NCI-H774 (cell line): ENCODE measurements at places on chromosomes 6 and 20.

DNA sequence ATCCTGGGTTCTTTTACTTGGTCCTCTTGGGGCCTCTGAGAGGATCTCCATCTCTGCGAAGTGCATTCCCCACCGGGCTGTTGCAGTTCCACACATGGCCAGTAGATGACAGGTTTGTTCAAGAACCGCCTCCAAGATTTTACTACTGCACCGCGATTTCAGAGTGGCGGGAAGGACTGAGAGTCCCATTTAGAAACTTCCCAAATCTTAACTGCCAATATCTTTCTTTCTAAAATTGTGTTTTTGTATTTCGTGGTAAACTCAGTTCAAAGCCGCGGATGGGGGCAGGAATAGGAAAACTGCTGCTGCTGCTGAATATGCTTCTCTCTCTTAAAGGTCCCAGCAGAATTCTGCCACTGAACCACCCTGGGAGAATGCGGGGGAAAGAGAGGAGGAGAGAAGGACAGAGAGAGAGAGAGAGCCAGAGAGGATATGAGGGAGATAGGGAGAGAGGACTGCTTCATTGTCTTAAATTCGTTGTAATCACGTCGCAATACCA lies 8.6 kb upstream of the BTNL2 start:
- peak; percentile 33 for DNase-seq

- no peak for DNase-seq
Observed at GRCh38 chr20:37627060-37627766, 66.6 kb upstream of the CTNNBL1 start.

GRCh38 chr20:51335329-51335841 lies 207.1 kb downstream of the NFATC2 start:
- no peak for DNase-seq

DNA sequence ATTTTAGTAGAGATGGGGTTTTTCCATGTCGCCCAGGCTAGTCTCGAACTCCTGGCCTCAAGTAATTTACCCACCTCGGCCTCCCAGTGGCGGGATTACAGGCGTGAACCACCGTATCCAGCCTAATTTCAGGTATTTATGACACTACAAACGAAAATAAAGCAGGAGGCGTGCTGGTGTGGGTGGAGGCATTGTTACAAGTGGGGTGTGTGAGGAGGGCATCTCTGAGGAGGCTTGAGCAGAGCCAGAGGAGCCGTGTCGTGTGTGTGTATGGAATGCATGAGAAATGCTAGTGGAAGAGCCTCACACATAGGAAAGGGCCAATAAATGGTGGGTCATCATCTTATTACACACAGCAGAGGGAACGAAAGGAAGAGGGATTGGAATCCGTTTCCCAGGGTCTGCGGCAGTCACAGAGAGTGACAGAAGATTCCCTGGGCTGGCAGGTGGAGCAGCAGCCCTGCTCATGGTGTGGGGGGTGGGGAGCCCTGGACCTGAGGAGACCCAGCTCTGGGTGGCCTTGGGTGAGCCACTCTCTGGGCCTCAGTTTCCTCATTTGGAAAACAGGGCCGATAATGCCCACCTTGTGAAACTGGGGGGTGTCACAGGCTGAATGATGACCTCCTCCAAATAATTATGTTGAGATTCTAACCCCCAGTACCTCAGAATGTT lies 17.2 kb upstream of the PEDS1 start:
- no peak for DNase-seq

- DNase-seq: no peak
Observed at GRCh38 chr6:11613858-11614257, 76.3 kb downstream of the TMEM170B start.

- DNase-seq: no peak
Observed at GRCh38 chr6:51099201-51099600, 280.5 kb downstream of the TFAP2B start.

GRCh38 chr20:63740627-63741353 lies 1.2 kb downstream of the SLC2A4RG start:
- DNase-seq: peak; percentile 48

DNA sequence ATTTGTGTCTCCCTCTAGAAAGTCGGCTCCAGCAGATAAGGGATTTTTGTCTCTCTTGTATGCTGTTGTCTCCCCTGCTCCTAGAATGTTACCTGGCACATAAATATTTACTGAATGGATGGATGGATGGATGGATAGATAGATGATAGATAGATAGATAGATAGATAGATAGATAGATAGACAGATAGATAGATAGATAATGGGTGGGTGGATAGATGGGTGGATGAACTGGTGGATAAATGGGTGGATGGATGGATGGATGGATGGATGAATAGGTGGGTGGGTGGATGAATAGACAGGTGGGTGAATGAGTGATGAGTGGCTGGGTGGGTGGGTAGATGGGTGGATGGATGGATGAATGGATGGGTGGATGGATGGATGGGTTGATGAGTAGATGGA lies 185.0 kb downstream of the NFATC2 start:
- no peak for DNase-seq

GRCh38 chr6:82712389-82712788 lies 348.8 kb downstream of the TPBG start:
- DNase-seq: no peak

DNA sequence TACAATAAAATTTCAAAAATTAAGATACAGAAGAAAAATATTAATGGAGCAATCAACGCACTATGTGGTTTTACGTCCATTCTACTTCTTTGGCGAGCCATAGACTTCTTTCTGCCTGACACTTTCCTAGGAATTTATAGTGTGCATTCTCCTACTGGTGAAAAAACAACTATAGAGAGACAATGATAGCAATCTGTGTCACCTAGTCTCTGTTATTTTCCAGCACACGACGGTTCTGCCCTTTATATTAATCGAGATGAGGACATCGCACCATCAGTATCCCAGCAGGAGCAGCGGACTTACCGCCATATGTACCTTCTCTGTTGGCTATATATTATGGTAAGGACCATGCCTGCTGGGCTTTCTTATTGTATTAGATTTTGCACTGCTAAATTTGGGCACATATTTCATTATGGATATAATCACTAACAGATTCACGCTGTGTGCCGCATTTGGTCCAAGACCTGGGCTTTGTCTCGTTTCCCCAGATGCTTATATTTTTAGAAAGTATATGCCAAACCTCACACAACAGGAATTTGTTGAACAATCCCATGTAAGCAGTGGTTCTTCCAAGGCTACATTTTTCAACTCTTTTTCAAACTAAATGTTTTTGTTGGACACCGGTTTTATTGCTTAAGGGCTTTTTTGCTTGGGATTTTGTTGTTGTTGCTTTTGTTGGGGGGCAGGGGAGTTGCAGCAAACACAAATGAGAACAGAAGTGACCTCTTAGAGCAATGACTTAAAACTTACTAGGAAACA lies 166.4 kb downstream of the ADAT2 start:
- no peak for DNase-seq

DNA sequence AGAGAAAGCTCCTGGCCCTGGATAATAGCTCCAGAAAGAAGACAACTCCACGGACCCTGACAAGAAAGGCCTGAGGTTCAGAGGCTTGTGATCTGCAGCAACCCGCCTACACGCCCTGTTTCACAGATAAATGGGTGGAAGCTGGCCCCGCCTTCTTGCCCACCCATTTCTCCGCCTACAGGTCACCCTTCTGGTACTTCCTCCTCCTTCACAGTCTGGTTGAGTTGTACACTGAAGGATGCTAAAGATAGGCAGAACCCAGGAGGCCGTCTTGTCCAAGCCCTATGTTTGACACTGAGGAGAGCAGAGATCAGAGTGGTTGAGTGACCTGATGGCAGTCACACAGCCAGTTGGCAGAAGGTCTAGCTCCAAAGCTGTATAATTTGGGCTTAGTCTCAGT lies 34.2 kb upstream of the MDGA1 start:
- DNase-seq: no peak

DNA sequence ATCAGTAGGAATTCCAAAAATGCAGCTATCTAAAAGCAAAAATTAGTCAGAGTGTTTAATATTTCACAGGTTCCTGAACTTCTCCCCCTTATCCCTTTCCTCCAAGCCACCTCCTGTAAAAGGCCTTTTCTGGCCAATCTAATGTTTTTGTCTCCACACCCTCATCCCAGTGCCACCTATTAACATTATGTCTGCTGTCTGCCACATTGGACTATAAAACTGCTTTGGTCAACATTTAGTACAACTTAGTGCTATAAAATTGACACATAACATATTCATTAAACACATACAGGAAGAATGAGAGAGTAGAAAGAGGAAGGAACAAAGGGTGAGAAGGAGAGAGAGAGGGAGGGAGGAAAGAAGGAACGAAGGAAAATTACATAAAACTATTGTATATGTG lies 47.7 kb downstream of the MMUT start:
- no peak for DNase-seq

DNA sequence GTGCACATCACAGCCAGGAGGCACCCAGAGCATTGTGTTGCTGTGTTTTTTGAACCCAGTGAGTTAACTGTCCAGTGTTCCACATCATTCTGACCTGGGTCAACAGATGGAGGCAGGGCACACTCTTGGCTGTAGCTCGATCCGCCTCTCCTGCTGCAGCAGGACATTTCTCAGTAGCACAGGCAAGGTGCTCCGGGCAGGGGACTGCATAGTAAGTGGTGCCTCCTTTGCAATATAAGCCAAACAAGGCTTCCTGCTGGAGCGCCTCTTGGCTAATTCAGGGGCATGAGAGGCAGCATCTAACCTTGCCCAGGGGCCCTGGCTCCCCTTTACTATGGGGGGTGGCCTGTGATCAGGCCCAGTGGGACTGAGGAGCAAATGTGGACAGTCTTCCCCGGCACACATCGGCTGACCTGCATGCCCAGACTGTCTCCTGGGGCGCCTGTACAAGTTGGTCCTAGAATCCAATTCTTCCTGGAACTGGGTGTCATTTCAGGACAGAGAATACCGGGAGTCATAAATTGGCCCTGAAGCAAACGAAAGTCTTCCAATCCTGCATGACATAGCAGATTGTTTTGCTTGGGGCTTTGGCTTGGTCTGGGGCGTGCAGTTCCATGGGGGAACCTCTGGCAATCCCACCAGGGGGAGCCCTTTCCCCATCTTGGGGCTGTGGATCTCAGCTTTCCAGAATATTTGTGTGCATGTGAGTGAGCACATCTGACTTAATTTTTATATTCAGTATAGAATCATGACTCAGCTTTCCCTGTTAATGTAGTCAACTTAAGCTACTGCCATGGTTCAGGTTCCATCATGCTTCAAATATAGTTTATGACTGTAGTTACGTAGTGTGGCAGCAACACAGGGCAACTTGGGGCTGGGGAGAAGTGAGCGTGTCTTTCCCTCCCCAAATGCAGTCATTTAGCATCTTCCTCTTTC lies 56.0 kb upstream of the DDR1 start:
- DNase-seq: peak; percentile 56

- DNase-seq: no peak
Observed at GRCh38 chr6:26232306-26232939, 132.6 kb upstream of the BTN3A2 start.

DNA sequence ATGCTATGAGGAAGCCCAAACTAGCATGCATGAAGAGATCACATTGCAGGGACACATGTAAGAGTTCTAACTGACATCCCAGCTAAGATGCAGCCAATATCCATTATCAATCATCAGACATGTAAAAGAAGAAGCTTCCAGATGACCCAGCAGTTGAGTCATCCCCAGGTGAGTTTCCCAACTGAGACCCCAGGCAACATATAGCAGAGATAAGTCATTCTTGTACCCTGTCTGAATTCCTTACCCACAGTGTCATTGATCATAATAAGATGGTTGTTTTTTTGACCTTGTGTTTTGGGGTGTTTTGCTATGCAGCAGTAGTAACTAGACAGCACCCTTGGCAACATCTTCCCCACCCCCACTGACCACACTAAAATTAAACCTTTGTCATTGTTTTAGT lies 18.9 kb downstream of the SIRPD start:
- no peak for DNase-seq

GRCh38 chr6:137860394-137861005 lies 6.6 kb upstream of the TNFAIP3 start:
- no peak for DNase-seq

DNA sequence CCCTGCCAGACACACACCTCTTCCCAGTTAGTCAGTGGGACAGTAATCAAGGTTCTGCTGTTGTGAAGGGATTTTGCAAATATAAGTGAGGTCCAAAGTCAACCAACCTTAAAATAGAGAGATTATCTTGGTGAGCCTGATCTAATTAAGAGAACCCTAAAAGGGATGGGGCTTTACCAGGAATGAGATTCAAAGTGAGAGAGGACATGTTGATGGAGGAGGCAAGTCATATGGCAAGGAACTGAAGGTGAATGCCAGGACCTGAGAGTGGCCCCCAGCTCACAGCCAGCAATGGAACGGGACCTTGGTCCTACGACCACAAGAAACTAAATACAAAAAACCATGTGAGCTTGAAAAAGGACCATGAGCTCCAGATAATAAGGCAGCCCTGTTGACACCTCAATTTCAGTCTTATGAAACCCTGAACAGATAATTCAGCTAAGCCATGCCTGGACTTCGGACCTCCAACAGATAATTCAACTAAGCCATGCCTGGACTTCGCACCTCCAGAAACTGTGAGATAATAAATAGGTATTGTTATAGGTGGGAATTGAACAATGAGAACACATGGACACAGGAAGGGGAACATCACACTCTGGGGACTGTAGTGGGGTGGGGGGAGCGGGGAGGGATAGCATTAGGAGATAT lies 253.4 kb downstream of the GMPR start:
- DNase-seq: no peak

- DNase-seq: no peak
Observed at GRCh38 chr6:106530502-106530901, 98.8 kb downstream of the RTN4IP1 start.

DNA sequence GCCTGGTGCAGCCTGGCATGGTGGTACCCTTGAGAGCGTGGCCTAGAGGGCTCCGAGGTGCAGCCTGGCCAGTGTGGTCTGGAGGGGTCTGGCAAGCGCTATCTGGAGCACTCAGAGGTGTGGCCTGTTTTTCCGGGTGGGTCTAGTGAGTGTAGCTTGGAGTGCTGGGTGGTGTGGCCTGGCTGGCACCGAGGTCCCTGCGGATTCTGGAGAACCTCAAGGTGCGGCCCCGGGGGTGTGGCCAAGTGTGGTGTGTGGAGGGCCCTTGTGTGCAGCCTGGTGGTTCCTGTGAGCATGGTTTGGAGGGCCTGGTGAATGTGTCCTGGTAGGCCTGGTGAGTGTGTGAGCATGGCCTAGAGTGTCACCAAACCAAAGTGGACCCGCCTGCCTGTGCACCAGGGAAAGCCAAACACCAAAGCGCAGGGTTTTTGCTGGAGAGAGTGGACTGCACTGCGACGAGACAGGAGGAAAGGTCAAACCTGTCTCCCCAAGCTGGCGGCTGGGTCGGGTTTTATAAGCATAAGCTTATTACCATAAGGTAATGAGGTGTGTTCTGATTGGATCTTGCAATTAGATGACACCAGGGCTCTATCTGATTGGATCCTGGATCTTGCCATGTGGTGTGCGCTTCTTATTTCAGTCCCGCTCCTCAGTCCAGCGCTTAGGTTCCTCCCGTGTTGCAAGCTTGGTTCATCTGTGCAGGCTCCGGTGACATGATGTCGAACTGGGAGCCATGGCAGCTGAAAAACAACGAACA lies 35.7 kb downstream of the IGF2R start:
- no peak for DNase-seq
